ENCODE measurements at places on chromosomes 5 and 9.

DNA sequence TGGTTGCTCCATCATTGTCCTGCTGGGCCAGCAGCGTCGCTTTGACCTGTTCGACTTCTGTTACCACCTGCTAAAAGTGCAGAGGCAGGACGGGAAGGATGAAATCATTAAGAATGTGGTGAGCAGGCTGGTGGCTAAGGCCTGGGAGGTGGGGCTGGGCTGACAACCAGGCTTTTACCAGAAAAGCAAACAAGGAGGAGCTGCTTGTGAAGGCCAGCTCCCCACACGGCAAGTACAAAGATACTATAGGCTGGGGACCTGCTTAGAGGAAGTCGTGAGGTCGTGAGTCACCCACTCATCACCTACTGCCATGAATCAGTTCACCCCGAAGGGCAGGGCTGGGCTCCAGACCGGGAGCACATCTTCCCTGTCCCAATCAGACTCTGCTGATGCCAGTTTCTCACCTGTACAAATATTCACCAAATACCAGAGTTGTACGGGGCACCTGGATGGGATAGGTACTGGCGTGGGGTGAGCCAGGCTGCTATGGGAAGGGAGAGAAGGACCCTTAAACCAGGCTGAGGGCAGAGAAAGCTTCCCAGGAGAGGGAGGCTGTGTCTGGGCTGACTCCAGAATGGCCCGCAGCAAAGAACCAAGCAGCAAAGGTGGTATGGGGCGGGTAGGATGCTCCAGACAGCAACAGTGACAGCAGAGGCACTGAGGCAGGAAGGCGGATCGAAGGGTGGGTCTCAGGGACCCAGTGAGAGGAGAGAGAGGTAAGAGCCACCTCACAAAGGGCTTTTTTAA lies 69.3 kb upstream of the NIPAL4 start:
- DNase-seq, result no peak

- DNase-seq, result no peak
Measured at GRCh38 chr5:13609504-13609903, 335.0 kb downstream of the DNAH5 start.

DNA sequence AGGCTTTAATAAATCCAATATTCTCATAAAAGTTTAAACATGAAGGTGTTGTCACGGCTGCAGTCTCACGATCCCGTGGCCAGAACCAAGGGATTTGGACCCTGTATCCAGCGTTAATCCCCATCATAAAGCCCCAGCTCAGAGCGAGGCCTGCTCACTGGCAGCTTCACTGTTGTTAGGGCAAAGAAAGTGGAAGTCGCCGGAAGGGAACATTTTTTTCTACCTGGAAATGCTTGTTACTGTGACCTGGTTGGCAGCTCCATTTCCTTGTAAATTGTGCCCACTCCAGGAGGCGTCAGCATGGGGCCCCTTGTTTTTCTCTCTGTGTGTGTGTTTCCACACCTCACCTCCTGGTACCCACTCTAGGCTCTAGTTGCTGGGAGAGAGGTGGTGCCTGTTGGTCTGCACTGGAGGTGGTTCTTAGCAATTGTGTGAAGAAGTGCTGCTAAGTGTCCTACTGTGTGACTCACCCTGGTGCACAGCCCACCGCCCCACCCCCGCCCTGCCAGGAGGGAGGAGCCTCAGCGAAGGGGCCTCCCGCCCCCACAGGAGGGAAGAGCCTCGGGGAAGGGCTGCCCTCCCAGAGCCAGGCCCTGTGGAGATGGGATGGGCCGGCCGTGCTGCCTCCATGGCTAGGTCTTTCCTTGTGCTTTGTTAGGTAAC lies 105.1 kb downstream of the EHMT1 start:
- DNase-seq, result no peak

DNA sequence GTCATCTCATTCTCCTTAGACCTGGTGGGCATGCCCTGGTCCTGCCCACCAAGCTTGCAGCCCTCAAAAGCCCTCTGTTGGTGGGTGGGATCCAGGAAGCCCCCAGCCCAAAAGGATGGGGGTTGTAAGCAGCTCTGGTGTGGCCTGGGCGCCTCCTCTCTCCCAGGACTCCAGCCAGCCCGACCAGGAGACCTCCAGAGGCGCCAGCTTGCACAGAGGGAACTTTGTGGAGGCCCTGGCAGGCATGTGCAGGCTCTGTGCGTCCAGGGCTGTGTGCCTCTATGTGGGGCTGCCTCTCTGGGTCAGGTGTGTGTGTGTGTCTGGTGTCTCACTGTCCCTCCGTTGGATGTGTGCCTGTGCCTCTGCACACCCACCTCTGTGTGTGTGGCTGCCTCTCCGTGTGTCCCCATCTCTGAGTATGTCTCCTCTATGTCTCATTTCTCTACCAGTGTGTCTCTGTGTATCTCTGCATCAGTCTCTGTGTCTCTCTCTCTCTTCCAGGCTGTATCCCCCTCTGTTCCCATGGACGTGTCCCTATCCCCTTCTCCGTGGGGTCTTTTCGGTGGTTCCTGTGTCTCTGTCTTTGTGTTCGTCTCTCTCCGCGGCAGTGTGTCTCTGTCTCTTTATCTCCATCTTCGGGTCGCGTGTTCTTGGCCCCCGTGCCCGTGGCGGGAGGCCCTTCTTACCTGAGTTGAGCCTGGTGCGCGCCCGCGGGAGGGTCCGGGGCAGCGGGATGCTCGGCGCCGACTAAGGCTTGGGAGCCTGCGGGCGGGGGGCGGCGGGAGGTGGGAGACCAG lies 501 bp downstream of the ENHO start:
- DNase-seq, result no peak

DNA sequence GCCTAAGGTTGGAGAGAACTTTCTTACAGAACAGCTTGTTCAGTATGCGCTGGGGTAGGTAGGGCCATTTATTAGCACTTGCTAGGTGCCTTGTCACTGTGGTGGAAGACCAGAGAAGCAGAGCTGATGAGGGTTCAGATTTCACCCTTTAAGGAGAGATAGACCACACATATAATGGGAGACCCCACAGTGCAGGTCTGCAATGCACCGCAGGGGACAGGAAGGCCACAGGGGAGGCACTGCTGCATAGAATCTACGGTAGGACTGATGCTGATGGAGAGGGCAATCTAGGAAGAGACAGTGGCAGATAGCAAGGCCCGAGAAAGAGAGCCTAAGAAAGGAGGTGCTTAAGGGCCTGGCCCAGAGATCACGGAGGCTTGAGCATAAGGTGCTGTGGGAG lies 64.2 kb downstream of the PTPDC1 start:
- DNase-seq, result no peak

- no peak for DNase-seq
Measured at GRCh38 chr9:114231273-114231672, 75.9 kb downstream of the COL27A1 start.

GRCh38 chr9:93843396-93843795 lies 111.8 kb downstream of the BARX1 start:
- DNase-seq, result no peak

DNA sequence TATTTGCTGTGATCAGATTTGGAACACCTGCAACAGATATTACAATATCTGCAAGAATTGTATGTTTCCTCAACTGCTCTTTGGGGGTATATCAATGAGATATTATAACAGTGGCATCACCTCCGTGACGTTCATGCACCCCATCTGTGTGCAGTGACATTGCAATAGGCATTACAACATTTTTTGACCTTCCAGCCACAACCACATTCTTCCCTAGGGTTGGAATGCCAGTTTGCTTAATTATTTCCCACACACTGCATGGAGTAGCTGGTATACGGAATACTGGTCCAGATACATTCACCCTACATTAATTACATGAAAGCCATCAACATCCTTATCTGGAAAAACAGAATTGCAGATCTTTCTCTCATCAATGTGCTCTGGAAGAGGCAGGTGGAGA lies 42.3 kb downstream of the FBXO4 start:
- no peak for DNase-seq

DNA sequence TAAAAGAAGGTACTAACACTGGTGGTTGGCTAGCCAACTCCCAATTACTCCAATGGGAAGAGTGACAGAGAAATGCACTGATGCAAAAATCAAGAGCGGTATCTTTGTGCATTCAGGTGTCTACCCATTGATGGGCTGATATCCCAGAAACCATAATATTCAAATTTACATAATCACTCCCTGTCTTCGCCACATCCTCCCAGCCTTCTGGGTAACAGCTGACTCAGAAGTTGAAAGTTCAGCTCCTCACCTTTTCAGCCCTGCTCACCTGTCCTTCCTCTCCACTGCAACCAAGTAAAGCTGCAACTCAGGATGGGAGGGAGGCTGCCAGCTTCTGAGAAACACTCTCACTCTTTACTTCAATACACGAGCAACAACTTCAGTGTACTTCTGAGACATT lies 6.9 kb downstream of the SUSD1 start:
- no peak for DNase-seq

DNA sequence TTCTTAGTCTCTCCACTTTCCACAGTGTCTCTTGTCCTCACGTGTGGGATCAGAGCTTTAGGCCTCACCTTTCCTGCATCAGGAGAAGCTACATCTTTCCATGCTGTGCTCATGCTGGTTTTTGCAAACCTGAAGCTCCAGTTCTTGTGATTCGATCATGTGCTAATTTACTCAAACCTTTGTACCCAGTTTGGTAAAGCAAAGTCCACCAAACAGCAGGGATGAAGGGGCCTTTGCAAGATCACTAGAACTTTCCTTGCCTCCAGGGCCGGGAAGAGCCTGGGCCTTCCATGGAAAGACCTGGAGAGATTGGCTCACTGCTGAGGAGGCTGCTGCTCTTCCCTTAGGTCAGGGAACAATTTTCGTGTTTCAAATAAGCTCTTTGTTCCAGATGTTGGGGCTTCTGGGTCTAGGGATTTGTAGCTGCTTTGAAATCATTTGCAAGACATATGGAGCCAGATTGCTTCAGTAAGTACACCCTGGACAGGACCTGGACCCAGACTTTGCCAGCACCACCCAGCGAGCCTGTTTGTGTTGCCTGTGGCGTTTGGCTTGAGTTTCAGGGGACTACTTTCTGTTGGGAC lies 18.7 kb upstream of the SPATA31E1 start:
- DNase-seq, result no peak

DNA sequence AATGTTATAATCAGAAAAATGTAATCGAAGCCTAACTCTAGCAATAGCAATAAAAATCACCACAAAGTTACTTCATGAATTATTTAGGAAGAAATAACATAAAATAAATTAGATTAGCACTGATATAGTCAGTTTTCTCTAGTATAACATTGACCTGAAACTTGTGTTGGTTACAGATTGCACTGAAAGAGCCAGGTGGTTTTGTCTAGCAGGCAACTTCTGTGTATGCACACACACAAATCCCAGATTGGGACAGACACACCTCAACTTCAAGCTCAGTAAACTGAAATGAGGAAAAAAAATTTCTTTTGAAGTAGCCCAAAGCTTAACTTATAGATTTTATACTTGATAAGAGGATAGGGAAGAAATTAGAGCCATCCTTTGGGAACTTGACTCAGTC lies 129.3 kb downstream of the EFNA5 start:
- DNase-seq, result no peak

DNA sequence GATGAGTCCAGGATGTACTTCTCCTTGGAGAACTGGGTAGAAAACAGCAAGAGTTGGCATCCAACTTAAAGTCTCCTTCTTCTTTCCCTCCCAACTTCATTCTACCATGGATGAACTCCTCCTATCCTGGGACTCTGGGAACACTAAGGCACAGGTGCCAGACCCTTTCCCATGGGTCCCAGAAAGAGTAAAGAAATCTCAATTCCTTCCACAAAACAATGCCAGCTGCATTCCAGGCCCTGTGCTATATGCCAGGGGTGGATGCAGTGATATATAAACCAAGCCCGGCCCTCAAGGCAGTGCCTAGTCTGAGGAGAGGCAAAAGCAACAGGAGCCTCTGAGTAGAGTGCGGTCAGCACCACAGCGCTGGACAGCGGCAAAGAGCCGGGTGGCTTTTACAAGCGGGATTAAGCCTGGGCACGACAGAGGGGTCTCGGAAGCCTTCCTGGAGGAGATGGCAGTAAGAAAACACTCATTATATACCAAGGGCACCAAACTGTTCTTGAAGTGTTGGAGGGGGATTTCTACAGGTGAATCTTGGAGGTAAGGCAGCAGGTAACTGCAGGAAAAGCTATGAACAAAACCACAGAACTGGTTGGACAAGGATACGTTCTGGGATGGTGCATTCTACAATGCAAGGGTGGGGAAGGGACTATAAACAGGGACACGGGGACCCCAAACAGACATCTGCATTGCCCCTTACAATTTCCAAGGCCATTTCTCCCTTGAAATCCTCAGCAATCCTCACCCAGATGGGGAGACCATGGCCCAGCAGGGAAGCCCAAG lies 16.4 kb upstream of the TOR2A start:
- DNase-seq, result no peak

GRCh38 chr5:56343988-56344387 lies 110.9 kb upstream of the ANKRD55 start:
- no peak for DNase-seq

- no peak for DNase-seq
Measured at GRCh38 chr5:139914218-139914807, 118.7 kb downstream of the PSD2 start.

- DNase-seq, result no peak
Measured at GRCh38 chr9:133733796-133734533, 4.2 kb downstream of the SARDH start.

- no peak for DNase-seq
Measured at GRCh38 chr9:87099407-87099806, 152.1 kb upstream of the GAS1 start.

DNA sequence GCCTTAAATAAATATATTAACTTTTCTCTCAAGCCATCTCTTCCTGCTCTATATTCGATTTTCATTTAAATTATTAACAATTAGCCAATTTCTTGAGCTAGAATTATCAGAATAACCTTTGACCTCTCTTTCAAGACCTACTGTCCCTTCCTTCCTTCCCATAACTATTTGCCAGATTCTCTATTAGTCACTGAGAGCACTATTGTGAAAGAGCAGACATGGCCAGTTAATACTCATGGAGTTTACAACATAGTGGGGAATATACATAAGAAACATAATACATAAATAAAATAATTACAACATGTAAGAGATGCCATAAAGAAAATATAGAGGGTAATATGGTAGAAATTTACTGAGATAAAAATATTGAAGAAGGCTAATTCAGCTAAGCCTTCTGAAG lies 72.1 kb upstream of the CHD1 start:
- no peak for DNase-seq

DNA sequence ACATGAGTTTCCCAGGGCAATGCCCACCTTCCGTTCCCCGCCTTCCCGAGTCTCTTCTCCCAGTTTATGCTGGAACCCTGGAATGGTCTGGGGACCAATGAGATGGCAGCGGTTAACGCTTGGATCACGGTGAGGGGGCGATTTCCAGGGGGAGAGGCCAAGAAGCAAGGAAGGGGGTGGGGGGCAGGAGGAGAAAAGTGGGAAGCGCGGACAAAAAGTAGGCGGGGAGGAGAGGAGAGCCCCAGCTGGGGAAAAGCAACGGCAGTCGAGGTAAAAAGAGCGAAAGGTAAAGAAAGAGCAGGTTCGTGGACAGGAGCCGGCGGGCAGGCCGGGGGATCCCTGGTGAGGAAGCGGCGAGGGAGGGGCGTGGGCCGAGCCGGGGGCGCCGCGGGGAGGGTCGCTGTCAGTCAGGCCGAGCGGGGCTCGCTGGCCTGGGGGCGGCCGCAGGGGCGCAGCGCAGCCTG lies 508 bp upstream of the SNCAIP start:
- DNase-seq, result peak; percentile 75

DNA sequence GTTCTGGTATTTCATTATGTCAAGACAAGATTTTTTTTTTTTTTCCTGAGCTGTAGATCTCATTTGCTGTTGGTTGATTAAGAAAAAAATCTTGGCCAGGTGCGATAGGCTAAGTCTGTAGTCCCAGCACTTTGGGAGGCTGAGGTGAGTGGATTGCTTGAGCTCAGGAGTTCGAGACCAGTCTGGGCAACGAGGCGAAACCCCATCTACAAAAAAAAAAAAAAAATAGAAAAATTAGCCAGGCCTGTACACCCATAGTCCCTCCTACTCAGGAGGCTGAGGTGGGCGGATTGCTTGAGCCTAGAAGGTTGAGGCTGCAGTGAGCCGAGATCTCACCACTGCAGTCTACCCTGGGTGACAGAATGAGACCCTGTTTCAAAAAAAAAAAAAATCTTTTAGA lies 12.2 kb downstream of the CDC42SE2 start:
- no peak for DNase-seq

All from left hindlimb (tissue), 1 donor.